Activated CD8-positive, alpha-beta T cell treated with anti-CD3 and anti-CD28 coated beads, Interleukin-2, amount 10 ng/mL, durations not matched to agents 7 days and 5 days (primary cell): ENCODE measurements at places on chromosomes 2 and 18. TPM values are rescaled to one million over a fixed set of nuclear protein-coding genes. Genes with fewer than 3 reads are reported as not detected.

DNA sequence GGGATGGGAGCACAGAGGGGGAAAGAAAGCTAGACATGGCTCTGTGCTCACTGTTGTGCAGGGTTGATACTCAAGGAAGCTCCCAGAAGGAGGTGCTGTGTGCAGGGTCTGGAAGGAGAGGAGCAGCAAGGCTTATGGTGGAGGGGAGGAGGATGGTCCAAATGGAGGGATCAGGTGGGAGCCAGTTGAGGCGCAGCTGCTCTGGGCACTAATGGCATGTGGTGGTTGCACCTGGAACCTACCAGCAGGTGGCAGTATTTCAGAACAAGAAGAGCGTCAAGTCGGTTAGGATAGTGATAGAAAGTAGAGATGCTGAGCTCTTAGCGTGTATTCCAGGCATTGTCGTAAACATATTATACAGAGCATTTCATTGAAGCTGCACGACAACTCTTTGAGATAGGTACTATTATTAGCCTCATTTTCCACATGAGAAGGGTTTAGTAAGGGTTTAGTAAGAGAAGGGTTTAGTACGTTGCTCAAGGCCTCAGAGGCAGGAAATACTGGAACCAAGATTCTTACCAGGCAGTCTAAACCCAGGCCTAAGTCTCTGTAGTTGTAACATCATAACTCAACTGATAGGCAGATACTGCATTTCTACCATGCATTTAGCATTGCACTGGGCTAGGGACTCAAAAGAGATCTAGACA is 223.7 kb downstream of the CYP26B1 start:
- DNase-seq, result peak; percentile 70

- DNase-seq, result no peak
Measured at GRCh38 chr2:178844701-178845100, 37.5 kb upstream of the TTN start.

The FOXI3 gene
- total RNA-seq, result not detected

- no peak for DNase-seq
Measured at GRCh38 chr18:10055125-10055750, 141.4 kb downstream of the VAPA start.

The UNC50 gene
- total RNA-seq, result 26.1 TPM

GRCh38 chr2:183070942-183071844 is 7.4 kb upstream of the DUSP19 start:
- no peak for DNase-seq

DNA sequence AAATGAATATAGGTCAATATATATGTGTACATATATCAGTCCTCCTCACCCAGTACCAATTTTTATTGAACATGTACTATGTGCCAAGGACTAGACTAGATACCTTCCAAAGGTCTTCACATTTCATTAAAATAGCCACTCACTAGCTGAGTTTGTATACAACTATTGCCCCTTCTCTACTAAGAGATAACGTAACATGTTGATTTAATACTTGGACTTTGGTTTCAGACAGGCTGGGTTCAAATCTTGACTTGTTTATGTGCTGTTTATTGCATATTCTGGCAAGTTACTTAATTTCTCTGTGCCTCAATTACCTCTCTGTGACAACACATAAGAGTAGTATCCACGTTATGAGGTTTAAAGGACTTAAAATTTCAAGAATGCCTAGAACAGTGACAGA is 184.5 kb downstream of the MTX2 start:
- DNase-seq, result no peak

The CCDC121 gene
- 1.5 TPM for total RNA-seq

DNA sequence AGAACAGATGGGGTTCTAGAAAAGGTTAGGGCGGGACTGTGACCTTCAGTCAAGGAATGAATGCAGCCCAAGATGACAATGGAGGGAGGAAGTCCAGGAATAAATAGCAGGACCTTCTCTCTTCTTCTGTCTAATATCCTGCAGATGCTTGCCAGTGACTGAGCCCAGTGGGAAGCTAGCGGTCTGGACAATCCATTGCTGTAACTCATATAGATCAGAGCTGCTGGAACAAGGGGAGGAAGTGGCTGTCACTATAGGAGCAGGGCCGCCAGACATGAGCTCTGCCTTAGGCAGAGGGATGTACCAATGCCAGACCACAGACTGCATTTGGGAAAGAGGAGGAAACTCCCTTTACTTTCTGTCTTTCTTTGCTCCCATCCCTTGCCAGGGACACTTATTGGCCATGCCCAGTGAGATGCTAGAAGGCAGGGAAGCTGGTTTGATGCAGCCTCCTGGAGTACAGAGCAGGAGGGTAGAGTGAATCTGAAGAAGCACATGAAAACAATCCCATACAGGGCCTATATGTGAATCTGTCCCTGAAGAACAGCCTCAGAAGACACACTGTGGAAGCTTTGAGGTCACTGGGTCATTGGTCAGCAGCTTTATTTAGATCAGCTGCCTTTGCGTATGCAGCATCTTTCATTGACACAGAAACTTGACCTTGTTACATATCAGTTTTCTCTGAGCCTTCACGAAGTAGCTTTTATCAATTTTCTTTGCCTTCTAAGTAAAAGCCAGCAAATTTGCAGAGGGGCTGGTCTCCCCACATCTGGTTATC is 65.4 kb downstream of the CCDC85A start:
- no peak for DNase-seq

The HOXD1 gene
- not detected for total RNA-seq

- DNase-seq, result no peak
Measured at GRCh38 chr18:10321576-10321975, 132.9 kb upstream of the APCDD1 start.

GRCh38 chr18:37567994-37568359 is 2.4 kb upstream of the CELF4 start:
- no peak for DNase-seq

The STAM2 gene
- total RNA-seq, result 17.5 TPM

GRCh38 chr2:70935468-70936164 is at the start of gene ATP6V1B1:
Gene ATP6V1B1 (plus strand): TSS chr2:70935900. CDS start chr2:70935955, 55 bp downstream.
- DNase-seq, result no peak

DNA sequence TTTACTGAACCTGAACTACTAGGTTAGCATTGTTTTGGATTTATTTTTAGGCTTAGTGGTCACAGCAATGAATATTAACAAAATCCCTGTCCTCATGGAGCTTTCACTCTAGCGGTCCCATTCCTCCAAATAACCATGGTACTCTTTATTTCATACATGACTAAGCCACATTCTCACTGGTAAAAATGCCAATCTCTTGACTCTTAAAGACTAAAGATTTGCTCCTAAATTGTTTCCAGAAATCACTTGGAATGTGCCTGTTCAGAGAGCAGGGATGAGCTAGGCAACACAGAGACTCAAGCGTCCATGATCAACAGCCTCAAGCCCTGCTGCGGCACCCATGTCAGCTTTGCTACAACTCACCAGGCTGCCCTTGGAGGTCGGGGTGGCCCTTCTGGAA is 13.5 kb downstream of the LMAN1 start:
- DNase-seq, result no peak

- DNase-seq, result no peak
Measured at GRCh38 chr2:48589170-48589767, 28.4 kb upstream of the GTF2A1L start.

DNA sequence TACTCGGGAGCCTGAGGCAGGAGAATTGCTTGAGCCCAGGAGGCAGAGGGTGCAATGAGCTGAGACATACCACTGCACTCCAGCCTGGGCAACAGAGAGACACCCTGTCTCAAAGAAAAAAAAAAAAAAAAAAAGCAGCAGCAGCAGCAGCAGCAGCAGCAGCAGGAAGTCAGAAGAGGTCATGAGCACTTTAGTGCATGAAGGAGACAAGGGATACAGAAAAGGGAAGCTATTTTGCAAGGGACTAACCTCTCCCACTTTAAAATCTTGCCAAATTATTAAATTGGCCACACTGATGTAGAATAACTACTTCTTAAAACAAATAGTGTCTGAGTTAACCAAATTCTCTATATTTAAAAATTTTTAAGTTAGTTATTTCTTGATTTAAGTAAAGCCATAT is 113.4 kb upstream of the PDE1A start:
- no peak for DNase-seq

The CHAC2 gene
- 18.1 TPM for total RNA-seq

DNA sequence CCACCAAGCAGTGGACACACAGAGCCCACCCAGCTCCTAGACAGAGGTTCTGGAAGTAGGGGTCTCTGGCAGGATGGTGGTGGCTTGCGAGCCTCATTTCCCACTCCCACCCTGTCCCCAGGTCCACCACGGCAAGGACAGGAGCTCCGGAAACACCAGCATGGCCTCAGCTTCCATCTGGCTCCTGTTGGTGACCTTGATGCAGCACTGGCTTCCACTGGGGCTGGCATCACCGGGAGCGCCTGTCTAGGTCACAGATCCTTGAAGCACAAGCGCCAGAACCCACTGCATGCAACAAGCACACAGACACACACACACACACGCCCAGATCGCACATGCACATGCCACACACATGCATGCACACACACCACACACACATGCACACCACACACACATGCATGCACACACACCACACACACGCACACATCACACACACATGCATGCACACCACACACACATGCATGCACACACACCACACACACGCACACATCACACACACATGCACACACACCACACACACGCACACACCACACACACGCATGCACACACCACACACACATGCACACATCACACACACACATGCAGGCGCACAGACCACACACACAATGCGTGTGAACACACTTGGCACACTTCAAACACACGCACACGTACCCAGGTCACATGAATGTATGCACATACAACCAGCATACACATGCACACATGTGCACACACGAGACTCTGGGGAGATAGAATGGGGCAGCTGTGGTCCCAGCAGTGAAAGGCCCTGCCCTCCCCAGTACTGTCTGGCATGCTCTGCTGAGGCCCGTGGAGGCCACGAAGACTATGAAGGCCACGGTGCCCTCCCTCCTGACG is 63.7 kb downstream of the TWIST2 start:
- DNase-seq, result no peak

GRCh38 chr18:11518788-11519685 is 90.4 kb upstream of the SLC35G4 start:
- DNase-seq, result peak; percentile 73

- no peak for DNase-seq
Measured at GRCh38 chr2:45681675-45682074, 30.2 kb downstream of the PRKCE start.

The PXDN gene
- 0.26 TPM for total RNA-seq

The ANKRD30BL gene
- total RNA-seq, result not detected

The BOLL gene
- total RNA-seq, result not detected

The SERPINB3 gene
- total RNA-seq, result not detected

The ZNF521 gene
- not detected for total RNA-seq

DNA sequence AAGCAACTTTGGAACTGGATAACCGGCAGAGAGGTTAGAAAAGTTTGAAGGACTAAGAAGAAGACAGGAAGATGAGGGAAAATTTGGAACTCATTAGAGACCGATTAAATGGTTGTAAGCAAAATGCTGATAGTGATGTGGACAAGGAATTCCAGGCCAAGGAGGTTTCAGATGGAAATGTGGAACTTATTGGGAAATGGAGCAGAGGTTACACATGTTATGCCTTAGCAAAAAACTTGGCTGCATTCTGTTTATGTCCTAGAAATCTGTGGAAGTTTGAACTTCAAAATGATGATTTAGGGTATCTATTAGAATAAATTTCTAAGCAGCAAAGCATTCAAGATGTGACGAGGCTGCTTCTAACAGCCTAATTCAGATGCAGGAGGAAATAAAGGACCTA is 675.1 kb upstream of the SYT4 start:
- no peak for DNase-seq
